ENCODE measurements at places on chromosomes 3 and 15.
A peak's percentile ranks its signal among the peaks of the same experiment; 100 is the strongest.

GRCh38 chr3:46863261-46863782 lies at the start of gene MYL3:
Gene MYL3, minus strand, starts transcription at chr3:46863444. Its CDS starts 54 bp downstream, at chr3:46863390.
- DNase-seq = no peak

DNA sequence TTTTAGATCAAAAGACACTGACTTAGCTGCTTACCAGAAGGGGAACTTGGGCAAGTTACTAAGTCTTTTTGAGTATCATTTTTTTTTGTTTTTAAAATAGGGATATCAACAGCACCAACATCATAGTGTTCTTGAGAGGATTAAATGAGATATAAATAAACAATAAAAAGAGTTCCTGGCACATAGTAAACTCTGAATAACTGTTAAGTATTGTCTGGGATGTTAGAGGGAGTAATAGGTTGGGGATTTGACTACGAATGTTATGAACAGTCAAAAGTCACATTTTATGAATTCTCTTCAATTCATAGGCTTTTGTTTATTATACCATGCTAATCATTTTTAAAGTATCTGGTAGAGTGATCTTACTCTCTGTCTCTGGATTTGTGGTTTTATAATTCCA lies 37.8 kb upstream of the FAH start:
- DNase-seq = no peak

DNA sequence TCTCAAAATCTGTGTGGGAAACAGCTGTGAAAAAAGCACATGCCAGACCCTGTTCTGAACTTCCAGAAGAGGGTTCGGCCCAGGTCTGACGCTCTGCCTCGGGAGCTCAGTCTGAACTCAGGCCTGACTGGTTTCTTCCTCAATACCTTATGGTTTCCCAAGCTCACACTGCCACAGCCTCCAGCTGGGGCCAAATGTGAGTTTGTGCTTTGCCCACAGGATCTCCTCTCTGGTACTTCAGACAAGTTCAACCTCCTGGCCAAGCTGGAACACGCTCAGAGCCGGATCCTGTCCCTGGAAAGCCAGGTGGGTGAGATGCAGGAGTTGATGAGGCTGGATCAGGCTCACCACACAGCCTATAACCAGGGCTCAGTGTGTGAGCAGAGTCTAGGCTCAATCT lies 33.8 kb downstream of the CYP11A1 start:
- DNase-seq = no peak

GRCh38 chr15:98674336-98674735 lies 26.0 kb downstream of the IGF1R start:
- DNase-seq = no peak

DNA sequence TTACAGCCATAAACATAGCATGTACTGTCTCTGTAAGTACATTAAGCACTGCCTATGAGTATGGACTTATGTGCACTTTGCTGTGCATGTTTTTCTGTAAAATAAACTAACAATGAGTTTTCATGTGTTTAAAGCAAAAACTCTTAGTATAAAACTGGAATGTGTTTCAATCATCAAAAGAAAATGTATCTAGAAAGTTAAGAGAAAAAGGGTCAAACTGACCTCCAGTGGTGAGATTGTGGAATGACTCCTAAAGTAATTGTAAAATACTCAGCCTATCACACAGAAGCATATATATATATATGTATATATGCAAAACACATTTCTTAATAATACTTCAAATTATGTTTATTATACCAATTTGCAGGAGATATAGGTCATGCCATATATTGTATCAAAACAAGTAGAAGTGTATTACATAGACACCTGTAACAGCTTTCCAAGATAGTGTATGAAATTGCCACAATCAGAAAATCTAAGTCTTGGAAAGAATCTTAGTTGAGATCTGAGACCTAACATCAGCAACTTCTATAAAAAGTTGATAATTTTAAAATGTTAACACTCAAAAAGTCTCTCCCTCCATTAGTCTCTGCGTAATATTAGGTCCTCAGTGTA lies 199.6 kb downstream of the FMN1 start:
- no peak for DNase-seq

- no peak for DNase-seq
These were observed 433.4 kb upstream of the IL12A start for GRCh38 chr3:159555205-159555604.

- DNase-seq = no peak
These were observed 24.7 kb upstream of the UBE2E1 start for GRCh38 chr3:23781051-23781450.

GRCh38 chr3:159030138-159030670 lies 228.3 kb downstream of the MFSD1 start:
- DNase-seq = no peak

- no peak for DNase-seq
These were observed 775.1 kb upstream of the CFAP20DC start for GRCh38 chr3:59824876-59825275.

DNA sequence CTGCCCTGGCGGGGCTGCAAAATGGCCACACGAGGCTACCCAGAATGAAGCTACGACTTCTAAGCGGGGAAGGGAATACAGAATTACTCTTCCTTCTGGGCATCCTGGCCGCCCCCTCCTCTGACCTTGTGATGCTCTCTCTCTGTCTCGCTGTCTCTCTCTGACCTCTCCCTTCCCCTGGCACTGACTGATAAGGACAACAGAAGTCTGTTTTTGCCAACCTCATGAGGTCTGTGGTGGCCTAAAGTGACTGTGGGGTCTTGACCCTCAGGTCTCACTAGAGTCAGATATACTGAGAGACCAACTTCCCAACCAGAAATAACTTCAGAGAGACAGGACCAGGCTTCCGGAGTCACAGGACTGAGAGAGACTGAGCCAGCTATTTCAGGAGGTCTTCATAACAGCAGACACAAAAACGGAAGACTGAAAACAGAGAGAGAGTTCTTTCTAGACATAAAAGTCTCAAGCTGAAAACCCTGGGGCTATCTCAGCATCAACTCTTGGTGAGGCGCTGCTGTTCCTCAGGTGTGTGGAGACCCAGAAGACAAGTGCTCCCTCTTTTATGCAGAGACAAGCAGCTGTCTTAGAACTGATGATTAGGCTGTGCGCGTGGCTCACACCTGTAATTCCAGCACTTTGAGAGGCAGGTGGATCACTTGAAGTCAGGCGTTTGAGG lies 38.2 kb upstream of the CFAP161 start:
- no peak for DNase-seq

- DNase-seq = no peak
These were observed 19.9 kb downstream of the SMAD6 start for GRCh38 chr15:66721954-66722353.

DNA sequence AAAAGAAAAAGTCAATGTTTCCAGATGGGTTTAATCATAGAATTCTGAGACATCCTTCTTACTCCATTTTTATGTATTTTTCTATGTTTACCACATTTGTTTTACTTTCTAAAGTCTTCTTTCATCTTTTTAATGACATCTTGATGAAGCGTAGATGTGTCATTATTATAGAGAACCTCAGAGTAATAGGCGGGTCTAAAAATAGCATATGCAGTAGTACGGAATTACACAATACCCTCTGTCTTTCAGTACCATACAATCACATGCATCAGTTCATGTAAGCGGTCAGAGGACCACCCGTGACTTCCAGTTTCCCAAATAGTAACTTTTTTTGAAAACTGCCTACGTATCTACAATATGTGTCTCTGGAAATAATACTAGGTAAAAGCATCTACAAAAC lies 224.0 kb downstream of the PLOD2 start:
- no peak for DNase-seq

DNA sequence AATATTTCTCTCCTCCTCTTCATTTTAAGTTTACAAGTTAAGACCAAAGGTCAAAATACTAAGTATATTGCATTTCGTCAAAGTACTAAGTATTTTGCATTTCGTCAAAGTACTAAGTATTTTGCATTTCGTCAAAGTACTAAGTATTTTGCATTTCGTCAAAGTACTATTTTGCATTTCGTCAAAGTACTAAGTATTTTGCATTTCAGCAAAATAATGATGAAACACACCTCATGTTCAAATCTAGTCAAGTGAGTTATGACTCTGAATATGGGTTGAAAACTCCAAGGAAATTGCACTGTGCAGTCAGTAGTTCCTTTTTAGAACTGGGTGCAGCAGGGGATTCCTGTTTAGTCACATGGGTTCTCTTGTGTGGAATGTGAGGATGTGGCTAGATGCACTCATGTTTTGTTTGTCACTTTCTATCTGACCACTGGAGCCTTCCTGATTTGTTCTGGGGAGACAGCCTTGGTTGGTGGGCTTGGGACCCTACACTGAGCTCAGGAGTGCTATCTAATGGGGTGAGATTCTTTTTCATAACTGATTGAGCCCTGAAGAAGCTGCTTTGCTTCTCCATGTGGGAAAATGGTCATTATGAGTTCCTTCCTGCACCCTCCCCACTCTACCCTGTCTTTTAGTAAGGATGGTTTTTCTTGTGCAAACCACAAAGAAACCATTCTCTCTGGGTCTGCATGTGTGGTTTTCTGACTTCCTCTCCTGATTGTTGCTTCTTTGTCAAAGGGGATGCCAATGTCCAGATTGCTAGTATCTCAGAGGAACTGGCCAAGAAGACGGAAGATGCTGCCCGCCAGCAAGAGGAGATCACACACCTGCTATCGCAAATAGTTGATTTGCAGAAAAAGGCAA lies 73.4 kb downstream of the CCK start:
- no peak for DNase-seq

- DNase-seq = no peak
These were observed 6.7 kb upstream of the P2RY1 start for GRCh38 chr3:152828075-152828840.

DNA sequence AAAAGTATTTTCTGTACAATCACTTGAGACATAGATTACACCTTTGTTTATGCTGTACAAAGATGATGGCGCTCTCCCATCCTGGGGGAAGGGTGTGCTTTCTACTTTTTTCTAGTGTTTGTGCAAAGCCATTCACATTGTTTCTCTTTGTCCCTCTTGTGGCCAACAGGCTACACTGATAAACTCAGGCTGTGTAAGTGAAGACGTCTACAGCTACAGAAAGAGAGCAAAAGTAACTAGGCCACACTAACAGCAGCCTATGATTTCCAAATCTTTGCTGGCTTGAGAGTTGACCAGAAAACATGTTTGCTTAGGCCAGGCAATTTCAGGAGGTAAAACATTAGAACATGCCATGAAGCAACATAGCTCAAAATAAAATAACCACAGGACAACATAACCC lies 75.1 kb downstream of the FOXB1 start:
- DNase-seq = no peak

GRCh38 chr15:81813215-81813614 lies 232.6 kb downstream of the MEX3B start:
- DNase-seq = peak; percentile 17

GRCh38 chr15:58512522-58512921 lies 80.7 kb downstream of the LIPC start:
- no peak for DNase-seq

- no peak for DNase-seq
These were observed at the start of gene C3orf22 for GRCh38 chr3:126558336-126559071. Gene C3orf22, minus strand, starts transcription at chr3:126558932. Its CDS starts 5,542 bp downstream, at chr3:126553390.

GRCh38 chr3:56915966-56916586 lies 114.3 kb upstream of the ARHGEF3 start:
- DNase-seq = no peak

DNA sequence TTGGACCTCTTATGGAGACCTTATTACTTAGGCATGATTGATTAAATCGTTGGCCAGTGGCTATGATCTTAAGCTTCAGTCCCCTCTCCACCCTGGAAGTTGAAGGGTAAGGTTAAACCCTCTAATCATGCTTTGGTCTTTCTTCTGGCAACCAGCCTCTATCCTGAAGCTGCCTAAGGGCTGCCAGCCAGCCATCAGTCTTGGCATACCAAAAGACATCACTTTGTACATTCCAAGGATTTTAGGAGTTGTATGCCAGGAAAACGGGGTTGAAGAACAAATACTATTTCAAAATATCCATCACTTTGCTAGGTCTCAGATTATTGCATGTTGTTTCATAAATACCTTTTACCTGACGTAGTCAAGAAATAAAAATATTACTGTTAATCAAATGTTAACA lies 28.9 kb downstream of the UBE2E2 start:
- DNase-seq = no peak

DNA sequence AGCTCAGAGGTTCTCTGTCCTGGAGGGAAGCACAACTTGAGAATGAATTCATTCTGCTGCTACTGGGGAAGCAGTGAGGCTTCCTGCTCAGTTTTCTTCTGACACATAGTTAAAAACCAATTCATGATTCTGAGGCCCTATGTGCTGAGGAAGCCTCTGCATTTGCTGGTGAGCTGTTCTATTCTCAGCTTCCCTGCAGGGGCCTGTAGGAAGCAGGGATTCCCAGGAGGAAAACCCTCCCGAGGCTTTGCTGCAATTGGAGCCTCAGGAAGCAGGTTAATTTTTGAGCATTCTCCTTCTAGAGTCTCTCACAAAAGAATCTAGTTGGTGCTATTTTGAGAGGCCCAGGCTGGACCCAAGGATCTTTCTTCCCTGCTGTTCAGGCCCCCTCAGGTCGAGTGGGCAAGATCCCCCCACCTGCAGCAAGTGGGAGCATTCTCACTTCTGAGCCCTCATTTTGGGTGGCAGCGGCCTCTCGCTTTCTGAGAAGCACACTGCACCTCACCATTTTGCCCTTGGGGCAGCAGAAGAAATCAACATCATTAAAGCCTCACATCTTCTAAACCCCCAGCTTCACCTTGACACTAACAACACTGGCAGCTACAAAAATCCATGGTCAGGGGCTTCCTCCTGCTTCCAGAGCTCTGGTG lies 197.5 kb upstream of the TSC22D2 start:
- DNase-seq = no peak

GRCh38 chr15:43525131-43525530 lies 7.7 kb downstream of the MAP1A start:
- no peak for DNase-seq

GRCh38 chr3:133983126-133983525 lies 46.6 kb downstream of the SLCO2A1 start:
- no peak for DNase-seq

DNA sequence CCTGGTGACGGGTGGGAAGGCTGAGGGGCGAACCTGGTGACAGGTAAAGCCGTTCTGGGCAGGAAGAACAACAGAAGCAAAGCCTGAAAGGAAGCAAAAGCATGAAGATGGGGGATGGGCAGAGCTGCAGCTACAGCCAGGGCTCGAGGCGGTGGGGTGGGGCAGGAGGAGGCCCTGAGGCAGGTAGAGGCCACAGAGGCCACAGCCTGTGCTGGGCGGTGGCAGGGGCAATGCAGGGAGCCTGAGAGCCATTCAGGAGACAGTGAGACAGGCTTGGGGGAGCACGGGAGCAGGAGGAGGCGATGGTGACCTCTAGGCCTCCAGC lies 8.2 kb downstream of the PCSK6 start:
- DNase-seq = no peak

DNA sequence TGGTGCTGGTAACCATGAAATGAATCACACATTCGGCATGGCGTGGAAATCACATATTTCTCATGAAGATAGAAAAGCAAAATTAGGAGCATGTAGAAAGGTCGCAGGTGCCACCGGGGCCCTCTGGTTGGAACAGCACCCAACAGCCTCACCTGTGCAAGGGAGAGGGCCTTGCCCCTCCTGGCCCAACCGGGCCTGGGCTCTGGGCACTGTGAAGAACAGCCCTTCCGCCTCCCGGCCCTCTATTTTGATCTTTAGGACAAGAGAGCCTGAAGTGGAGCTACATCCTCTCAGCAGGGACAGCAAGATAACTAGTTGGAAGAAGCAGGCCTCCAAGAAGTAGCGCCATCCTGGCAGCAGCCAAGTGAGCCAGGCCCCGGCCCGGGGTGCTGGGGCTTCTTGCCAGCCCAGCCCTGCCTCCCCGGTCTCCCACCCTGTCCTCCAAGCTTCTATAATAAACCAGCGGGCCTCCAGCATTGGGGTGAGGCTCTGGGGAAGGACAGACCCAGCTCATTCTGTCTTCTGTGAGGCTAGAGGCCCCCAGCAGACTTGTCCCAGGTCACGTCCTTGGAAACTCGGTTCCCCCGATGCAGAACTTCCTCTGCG lies 46.1 kb upstream of the FGD5 start:
- no peak for DNase-seq

Data from iPS DF 19.7 (cell line).